Thymus (tissue), 14 donors: ENCODE measurements at places on chromosomes 5 and 9. TPM values are rescaled to one million over a fixed set of nuclear protein-coding genes. Genes with fewer than 3 reads are reported as not detected.
A peak's percentile ranks its signal among the peaks of the same experiment; 100 is the strongest.

DNA sequence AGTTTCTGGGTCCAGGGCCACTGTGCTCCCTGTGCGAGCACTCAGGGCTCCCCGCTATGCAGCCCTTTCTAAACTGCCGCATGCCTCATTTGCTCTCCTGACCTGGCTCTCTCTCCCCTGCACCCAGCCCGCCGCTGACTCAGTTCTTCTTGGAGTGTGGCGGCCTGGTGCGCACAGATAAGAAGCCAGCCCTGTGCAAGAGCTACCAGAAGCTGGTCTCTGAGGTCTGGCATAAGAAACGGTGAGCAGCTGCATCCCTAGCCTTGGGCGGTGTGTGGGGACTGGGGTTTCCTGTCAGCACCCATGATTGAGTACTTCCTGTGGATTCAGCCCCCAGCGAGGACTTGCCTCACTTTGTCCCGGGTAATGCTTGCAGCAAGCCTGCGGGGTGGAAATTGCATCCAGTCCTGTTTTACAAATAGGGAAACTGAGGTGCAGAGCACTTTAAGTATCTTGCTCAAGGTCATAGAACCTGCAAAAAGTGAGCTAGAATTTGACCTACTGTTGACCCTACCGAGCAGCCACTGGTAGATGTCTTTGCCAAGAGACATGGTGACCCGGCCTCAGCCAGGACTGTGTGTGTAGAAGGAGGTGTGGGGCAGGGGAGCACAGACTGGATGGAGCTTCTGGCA lies 27.9 kb downstream of the USP20 start:
- no peak for DNase-seq

GRCh38 chr9:96331236-96331947 lies 29.4 kb upstream of the HSD17B3 start:
- no peak for DNase-seq

DNA sequence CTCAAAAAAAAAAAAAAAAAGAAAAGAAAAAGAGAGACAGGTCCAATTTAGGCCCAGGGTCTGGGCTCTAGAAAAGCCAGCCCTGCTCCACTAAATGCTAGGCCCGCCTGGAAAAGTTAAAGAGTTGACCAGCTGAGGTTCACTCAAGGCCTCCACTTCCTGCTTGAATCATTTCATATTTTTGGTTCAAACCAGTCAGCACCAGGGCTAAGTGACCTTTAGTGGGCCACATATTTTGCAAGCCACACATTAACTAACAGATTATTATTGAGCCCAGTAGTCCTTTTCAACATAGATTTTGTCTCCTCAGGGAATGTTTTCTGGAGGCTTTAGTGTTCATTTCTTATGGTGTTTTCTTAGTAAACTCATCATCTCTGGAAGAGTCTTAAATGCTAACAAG lies 156.6 kb downstream of the TLR4 start:
- no peak for DNase-seq

- no peak for DNase-seq
Measured at GRCh38 chr9:7405924-7406604, 393.5 kb downstream of the DMAC1 start.

- no peak for DNase-seq
Measured at GRCh38 chr9:38707885-38708637, 11.9 kb downstream of the FAM240B start.

- DNase-seq = peak; percentile 7
Measured at GRCh38 chr5:5886812-5887486, 464.5 kb downstream of the ICE1 start.

DNA sequence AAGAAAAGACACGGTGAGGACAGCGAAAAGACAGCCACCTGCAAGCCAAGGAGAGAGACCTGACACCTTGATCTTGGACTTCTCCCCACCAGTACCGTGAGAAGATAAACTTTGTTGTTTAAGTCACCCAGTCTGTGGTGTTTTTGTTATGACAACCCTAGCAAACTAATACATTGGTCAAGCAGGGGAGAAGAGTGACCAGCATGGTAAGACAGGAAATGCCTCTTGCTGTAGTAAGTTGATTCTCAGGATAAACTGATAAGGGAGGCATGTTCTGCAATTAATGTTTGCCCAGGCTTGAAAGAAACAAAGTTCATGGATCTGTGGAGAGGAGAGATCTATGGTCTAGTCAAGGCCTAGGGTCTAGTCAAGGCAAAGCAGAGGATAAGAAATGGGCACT lies 801.2 kb downstream of the MAT2B start:
- no peak for DNase-seq

DNA sequence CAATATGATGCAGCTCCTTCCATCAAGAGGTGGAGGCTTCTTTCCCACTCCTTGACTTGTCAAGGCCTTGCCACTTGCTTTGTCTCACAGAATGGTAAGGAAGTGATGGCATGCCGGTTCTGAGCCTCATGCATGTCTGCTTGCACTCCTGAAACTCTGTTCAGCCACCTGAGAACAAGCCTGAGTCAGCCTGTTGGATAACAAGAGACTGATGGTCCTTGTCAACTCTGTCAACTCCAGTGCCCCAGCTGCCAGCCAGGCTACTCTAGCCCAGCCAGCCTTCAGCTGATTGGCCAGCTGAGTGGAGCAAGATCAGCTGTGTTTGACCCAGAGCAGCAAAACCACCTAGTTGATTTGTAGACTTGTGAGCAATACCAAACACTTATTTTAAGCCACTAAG lies 4.4 kb upstream of the TENT4A start:
- no peak for DNase-seq

DNA sequence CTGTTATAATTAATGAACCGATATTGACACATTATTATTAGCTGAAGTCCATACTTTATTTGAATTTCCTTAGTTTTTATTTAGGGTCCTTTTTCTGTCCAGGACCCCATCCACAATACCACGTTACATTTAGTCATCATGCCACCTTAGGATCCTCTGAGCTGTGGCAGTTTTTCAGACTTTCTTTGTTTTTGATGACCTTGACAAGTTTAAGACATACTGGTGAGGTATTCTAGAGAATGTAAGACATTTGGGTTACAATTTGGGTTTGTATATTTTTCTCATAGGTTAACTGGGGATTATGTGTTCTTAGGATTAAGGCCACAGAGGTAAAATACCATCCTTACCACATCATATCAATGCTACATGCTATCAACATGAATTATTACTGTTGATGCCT lies 42.7 kb downstream of the KIAA1958 start:
- no peak for DNase-seq

DNA sequence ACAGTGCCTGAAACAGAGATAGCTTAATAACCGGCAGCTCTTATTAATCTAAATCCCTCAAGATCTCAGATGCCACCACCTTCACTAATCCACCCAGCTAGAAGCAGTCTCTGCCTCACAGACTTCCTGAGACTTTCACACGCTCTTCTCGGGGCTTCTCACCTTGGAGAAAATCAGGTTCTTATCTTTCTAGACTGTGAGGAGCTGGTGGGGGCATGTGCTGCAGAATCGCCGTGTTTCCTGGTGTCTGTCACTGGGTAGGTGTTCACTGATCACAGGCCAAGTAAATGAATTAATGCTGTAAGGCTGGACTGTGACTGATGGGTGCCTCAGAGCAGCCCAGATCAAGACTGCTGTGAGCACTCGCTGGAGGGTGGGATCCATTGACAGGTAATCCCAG lies 101.7 kb downstream of the PSD2 start:
- no peak for DNase-seq

GRCh38 chr9:130347931-130348330 lies 82.4 kb downstream of the HMCN2 start:
- DNase-seq = no peak

DNA sequence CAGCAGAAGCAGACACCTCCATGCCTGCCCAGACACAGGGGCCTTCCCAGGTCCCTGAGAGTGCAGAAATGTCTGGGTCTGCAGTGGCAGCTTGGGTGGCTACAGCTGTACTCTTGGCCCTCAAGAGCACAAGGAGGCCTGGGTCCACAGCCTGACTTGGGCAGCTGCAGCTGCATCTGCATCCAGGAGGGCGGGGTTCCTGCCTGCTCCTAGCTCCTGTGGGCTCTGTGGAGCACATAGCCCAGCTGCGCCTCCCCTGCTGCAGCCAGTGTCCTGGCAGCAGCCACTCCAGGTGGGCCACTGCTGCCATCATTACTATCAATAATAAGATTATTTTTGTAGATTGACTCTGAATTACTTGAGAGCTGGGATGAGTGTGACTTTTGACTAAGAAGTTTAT lies 162.0 kb upstream of the PTCH1 start:
- DNase-seq = no peak

GRCh38 chr5:111502956-111503355 lies 9.4 kb downstream of the STARD4 start:
- DNase-seq = no peak

DNA sequence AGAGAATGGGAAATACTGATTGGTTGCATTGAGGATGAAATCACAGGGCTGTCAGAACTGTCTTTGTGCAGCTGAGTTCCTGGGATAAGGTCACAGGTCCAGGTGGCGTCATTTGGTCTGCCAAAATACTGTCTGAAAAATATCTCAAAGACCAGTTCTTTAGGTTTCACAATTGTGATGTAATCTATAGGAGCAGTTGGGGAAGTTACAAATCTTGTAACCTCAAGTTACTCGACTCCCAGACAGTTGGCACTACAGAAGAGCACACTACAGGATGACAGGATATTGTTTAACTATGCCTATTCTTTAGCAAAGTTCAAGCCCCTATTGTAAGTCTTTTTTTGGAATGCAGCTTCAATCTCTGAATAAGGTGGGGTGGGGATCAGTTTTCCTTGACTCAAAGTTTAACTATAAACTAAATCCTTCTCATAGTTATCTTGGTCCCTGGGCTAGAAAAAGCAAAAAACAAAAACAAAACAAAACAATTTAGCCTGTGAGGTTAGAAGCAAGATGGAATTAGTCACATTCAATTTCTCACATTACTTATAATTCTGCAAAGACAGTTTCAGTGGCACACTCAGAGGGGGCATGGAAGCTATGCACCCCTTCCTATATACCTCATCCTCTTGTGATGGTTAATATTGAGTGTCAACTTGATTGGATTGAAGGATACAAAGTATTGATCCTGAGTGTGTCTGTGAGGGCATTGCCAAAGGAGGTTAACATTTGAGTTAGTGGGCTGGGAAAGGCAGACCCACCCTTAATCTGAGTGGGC lies 276.0 kb downstream of the AUH start:
- DNase-seq = no peak

DNA sequence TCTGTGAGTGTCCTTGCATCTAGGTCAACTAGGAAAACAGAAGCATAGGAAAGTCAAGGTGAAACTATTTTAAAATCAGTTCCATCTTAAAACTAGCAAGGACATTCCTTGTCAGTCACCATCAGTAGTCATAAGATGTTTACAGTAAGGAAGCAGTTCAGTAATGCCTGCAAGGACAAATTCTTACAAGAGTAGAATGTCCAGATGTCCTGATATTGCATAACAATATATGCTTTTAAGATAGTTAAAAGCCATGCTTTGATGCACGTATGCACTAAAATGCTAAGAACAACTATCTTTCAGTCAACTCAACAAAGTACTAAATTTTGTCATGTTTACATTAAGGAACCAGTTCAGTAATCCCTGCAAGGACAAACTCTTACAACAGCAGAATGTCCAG lies 11.3 kb upstream of the SVEP1 start:
- DNase-seq = no peak

GRCh38 chr9:22055090-22055489 lies 46.0 kb upstream of the CDKN2B start:
- no peak for DNase-seq

DNA sequence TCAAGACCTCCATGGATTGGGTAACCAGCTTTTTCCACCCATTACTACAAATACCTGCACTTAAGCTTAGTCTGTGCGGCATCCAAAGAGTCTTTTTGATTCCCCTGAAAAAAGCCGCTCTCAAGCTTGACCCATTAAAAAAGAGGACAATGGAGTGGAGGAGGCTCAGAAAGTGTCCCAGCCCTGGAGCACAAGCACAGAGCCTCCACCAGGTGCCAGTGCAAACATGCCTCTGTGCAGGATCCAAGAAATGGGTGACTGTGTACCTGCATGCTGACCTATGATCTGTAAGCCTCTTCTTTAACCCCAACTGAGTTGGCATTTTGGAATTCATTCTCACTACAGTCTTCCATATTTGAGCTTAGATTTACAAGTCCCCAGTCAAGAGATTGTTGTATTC lies 168.3 kb upstream of the TLE4 start:
- DNase-seq = no peak

- no peak for DNase-seq
Measured at GRCh38 chr5:41413074-41413473, 97.3 kb downstream of the PLCXD3 start.

- DNase-seq = no peak
Measured at GRCh38 chr5:145347026-145347616, 488.0 kb downstream of the PRELID2 start.

- no peak for DNase-seq
Measured at GRCh38 chr5:51567636-51568035, 184.4 kb downstream of the ISL1 start.

DNA sequence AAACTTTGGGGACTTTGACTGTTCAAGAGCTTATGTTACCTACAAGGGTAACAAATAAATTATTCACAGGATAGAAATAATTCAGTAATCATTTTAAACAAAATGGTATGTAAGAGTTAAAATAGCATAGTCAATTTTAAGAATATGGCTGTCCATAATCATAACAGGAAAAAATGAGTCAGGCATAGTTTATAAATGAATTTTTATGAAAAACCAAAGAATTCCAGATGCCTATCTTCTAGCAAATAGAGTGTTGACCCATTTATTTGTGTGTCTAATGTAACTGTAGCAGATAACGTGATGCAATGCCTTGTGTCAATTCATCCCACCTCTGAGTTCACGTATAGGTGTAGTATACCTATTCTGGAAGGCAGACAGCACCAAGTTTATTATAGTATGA lies 169.7 kb upstream of the CDH9 start:
- DNase-seq = no peak

DNA sequence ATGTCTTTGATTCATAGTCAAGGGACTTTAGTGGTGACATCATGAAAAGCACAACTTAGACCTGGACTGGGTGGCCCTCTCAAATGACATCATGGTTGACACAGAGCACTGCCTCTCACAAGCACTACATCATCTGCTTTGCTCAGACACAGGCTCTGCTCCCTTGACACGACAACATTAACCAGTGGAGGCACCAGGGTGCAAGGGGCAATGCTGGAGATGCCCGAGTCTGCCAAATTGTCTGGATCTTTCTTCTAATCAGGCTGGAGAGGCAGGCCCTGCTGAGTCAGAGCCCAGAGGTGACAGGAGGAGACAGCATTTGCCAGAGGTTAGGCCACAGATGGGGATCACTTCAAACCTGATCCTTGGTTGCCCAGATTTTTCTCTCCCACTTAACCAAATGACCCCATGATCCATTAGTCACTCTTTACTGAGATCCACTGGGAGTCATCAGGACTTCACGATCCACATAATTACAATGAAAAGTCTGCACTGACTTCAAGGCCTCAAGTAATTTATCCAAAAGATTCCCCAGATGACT lies 174.4 kb downstream of the SLIT3 start:
- DNase-seq = no peak

Gene SLC35D2
- polyA plus RNA-seq = 21.5 TPM

Gene SLC23A1
- 5.4 TPM for polyA plus RNA-seq

Gene PRUNE2
- polyA plus RNA-seq = 2.0 TPM

Gene LIX1
- 0.09 TPM for polyA plus RNA-seq

Gene CDC14B
- polyA plus RNA-seq = 6.7 TPM

Gene MEGF10
- 0.32 TPM for polyA plus RNA-seq
